Bronchus fibroblast of lung (primary cell): ENCODE measurements at places on chromosomes 12 and 14. TPM values are rescaled to one million over a fixed set of nuclear protein-coding genes. Genes with fewer than 3 reads are reported as not detected.

Gene CLECL1
- not detected in 2 replicates for total RNA-seq

Gene KRT82
- not detected in 2 replicates for total RNA-seq

Gene KRT71
- not detected in 2 replicates for total RNA-seq

Gene PIP4P1
- total RNA-seq = 19.2 and 19.8 TPM in 2 replicates

Gene REC8
- 54.3 and 64.6 TPM in 2 replicates for total RNA-seq

Gene USP30
- total RNA-seq = 10.1 and 11.0 TPM in 2 replicates

Gene ANGEL1
- total RNA-seq = 5.9 and 11.3 TPM in 2 replicates

Gene NTF3
- total RNA-seq = 1.0 and 2.2 TPM in 2 replicates

Gene TAS2R14
- total RNA-seq = 0.15 and 1.0 TPM in 2 replicates

Gene TMTC1
- total RNA-seq = 23.2 and 26.6 TPM in 2 replicates

Gene OVCH1
- not detected in 2 replicates for total RNA-seq

Gene YEATS4
- 47.3 and 96.8 TPM in 2 replicates for total RNA-seq
